ENCODE measurements at places on chromosomes 2 and 18.

DNA sequence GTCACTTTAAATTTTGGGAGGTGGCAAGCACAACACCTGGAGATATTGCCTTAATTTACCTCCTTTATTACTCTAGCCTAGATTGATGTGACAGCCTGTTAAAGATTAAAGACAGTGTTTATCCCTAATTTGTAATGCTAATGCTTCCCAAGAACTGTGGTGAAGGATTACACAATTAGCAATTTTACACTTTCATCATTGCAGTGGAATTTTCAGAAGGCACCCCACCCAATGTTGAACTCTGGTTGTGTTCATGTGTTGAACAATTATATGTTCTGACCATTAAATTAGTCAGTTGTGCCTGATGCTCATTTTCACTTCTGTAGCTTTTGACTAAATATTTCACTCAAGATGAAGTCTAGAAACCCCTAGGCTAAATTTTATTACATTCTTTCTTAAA, 317.1 kb upstream of the CWC22 start:
- DNase-seq = peak; percentile 19

- peak; percentile 74 for DNase-seq
Measured at GRCh38 chr2:141554810-141555209, 576.0 kb downstream of the LRP1B start.

DNA sequence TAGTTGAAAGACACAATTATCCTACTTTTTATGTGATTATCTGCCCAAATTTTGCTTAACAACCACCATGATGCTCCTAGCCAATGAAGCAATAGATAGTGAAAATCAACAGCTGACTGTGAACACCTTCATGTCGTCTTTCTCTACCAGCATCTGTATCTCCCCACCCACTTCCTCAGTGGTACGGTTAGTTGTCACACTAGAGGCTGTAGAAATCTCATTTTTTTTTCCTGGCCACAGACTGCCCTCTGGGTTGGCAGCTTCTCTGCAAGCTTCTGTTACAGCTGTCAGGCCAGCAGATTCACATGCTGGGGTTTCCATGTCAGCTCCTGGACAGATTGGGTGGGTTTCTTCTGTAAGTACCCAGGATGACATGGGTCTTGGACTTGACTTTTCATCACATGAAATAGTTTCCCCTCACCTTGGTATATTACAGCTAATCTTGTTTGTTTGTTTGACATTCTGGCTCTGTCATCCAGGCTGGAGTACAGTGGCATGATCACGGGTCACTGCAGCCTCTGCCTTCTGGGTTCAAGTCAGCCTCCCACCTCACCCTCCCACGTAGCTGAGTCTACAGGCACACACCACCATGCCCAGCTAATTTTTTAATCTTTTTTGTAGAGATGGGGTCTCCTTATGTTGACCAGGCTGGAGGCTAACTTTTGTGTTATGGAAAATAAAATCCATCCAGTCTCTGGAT, 24.3 kb downstream of the STAT4 start:
- DNase-seq = no peak

GRCh38 chr18:49609256-49610021, 47.6 kb downstream of the LIPG start:
- no peak for DNase-seq

- peak; percentile 63 for DNase-seq
Measured at GRCh38 chr2:215949991-215950404, 63.4 kb downstream of the MREG start.

DNA sequence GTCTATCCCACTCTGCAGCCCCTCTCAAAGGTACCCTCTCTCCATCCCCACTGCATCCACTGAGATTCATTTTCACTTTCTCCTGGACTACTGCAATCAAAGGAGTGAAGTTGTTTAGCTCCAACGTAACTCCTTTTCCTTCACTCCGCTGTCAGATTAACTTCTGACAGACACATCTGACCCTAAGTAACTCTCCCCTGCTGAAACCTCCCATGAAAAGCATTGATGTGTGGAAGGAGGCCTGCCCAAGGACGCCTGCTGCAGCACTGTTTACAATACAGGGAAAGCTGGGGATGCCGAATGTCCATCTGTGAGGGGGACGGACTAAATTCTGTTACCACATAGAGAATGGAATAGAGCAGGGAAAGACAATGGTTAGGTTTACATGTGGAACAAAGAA, 114.8 kb downstream of the TMEM163 start:
- no peak for DNase-seq

DNA sequence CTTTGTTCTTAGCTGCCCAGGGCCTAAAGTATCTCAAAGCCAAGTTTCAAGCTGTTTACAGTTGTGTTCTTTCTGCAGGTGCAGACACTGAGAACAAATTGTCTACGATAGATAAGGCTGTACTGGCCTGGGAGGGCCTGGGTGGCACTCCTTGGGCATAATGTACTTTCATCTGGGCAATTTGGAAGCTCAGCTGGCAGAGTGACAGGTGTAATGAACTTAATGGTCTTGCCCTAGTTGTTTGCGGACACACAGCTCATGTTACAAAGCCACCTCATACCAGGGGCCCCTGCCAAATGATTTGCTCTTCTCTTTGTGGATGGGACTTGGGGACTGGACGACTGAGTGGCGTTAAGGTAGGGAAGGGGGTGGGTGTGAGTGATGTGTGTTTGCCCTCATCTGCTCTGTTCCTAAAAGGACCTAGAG, 4.3 kb downstream of the LDLRAD4 start:
- DNase-seq = no peak

- DNase-seq = peak; percentile 91
Measured at GRCh38 chr18:61896757-61897156, 4.0 kb upstream of the RNF152 start.
